ENCODE measurements at places on chromosomes 13 and 19.
A peak's percentile ranks its signal among the peaks of the same experiment; 100 is the strongest.

DNA sequence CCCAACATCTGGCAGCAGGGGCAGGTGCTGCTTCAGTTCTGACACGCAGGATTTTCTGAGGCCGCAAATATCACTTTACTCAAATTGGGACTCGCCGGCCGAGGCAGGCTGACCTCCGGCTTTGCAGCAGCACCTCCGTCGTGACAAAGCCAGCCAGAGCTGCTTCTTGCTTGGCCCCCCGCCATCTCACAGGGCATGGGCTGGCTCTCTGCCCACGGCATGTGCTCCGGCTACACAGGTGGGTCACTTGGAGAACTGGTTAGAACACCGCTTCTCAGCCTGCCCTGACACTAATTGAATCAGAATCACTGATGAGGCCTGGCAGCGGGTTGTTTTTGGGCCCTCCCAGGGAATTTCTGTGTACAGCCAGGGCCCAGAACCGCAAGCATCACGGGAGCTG is 112.3 kb downstream of the SLC7A1 start:
- H3K27me3 ChIP-seq, result no peaks in the 10 kb centered on the region
- H3K4me1 ChIP-seq, result no peaks in the 10 kb centered on the region
- no peak for DNase-seq
- no peak overlapping the region for H3K27ac ChIP-seq
- H3K36me3 ChIP-seq, result no peaks in the 10 kb centered on the region
- H3K4me3 ChIP-seq, result no peak overlapping the region

DNA sequence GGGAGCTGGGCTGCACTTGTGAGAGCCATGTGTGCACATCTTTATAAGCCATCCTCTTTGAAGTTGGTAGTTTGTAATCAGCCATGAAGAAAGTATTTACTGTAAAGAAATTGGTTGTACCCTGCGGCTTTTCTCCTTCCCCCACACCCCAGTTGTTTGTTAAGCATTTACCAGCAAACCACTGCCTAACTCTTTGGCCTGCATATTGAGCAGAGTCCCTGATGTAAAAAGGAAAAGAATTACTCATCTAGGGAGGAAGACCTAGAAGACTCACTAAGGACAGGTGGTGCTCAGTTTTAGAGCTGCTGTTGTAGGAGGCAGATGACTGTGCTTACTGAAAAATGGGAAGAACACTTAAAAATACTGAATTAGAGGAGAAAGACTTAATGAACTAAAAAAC is 245.3 kb downstream of the PCCA start:
- DNase-seq, result no peak
- H3K36me3 ChIP-seq, result peaks cover 2% of the 10 kb centered on the region
- no peak overlapping the region for H3K27ac ChIP-seq

DNA sequence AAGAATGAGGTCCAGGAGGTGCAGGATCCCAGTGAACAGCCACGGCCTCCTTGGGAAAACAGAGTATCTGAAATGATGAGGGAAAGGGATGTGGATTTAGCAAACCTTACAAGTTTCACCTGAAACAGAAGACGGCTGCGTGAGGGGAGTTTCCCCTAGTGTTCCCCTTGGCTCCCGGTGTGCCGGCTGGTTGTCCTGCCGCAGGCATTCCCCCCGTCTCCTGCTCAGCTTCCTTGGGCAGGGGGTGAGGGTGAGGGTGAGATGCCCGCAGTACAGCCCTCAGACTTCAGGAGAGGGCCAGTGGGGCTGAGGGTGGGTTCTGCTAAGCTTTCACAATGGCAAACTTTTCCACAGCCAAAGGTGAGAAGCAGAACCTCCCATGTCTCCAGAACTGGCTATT is 201.1 kb upstream of the SOX1 start:
- no peak overlapping the region for H3K4me3 ChIP-seq
- H3K36me3 ChIP-seq, result no peaks in the 10 kb centered on the region
- H3K27me3 ChIP-seq, result no peaks in the 10 kb centered on the region
- H3K4me1 ChIP-seq, result no peaks in the 10 kb centered on the region

GRCh38 chr13:103694033-103694432 is 627.8 kb upstream of the SLC10A2 start:
- peak; percentile 62 for DNase-seq
- H3K36me3 ChIP-seq, result no peaks in the 10 kb centered on the region
- H3K27ac ChIP-seq, result no peak overlapping the region

GRCh38 chr13:53060840-53061490 is 32.4 kb downstream of the OLFM4 start:
- no peaks in the 10 kb centered on the region for H3K4me1 ChIP-seq
- H3K4me3 ChIP-seq, result no peak overlapping the region
- no peak for DNase-seq
- H3K36me3 ChIP-seq, result no peaks in the 10 kb centered on the region

DNA sequence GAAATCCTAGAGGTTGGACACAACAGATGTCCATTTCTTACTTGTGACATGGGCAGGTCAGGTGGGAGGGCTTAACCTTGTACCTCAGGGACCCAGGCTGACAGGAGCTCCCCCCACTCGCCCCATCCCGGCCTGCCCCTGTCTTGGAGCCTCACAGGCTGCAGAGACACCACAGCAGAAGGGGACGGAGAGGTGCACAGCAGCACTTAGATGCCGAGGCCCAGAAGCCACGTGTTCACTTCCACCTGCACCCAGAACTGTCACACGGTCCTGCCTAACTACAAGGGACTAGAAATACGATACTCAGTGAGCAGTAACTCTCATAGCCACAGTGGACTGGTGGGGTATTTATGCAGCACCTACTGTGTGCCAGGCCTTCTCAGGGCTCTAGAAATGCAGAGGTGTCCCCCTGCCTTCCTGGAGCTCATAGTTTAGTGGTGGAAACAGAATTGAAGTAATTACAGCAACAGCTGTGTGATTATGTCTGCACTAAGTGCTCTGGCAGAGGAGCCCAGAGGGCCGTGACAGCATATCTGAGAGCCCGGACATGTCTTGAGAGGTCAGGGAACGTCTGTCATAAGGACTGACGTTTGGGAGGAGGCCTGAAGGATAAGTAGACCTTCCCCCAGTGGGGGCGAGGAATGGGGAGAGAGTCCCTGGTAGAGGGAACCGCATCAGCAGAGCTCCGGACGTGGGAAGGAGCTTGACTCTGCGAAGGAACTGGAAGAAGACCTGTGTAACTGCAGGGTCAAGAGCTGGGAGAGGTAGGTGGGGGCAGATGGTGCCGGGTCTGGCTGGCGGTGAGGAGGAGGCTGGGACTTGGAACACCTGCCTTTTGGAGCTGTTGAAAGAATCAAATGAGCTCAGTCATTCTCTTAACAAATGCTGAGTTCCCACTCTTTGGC is 130.0 kb downstream of the SIPA1L3 start:
- H3K27ac ChIP-seq, result no peak overlapping the region
- no peak overlapping the region for H3K4me3 ChIP-seq
- no peaks in the 10 kb centered on the region for H3K36me3 ChIP-seq
- peaks cover 38% of the 10 kb centered on the region for H3K4me1 ChIP-seq
- no peak for DNase-seq

- H3K4me1 ChIP-seq, result peaks cover 8% of the 10 kb centered on the region
- DNase-seq, result no peak
- H3K4me3 ChIP-seq, result no peak overlapping the region
- H3K27ac ChIP-seq, result no peak overlapping the region
Observed at GRCh38 chr19:12642506-12642905, 24.0 kb downstream of the MAN2B1 start.

DNA sequence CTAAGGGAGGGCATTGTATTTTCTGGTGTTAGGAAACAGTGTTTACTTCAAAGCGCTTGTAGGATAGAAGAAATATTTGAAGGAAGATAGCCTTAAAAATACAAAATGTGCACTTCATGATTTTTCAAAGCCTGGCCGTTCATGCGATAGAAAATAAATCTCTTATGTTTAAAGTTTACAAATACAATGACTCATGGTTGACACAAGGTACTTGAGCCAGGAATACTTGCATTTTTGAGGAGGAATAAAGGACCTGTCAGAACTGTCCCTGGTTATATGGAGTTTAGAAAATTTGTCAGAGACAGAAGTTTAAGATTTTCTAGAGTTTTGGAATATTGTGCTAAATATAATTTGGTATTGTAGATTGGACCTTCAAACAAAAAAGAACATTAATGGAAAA is 1223.2 kb upstream of the SLC10A2 start:
- no peak overlapping the region for H3K4me3 ChIP-seq
- H3K27me3 ChIP-seq, result no peaks in the 10 kb centered on the region
- no peak for DNase-seq
- H3K27ac ChIP-seq, result no peak overlapping the region
- no peaks in the 10 kb centered on the region for H3K36me3 ChIP-seq
- no peaks in the 10 kb centered on the region for H3K4me1 ChIP-seq

GRCh38 chr13:32707471-32707870 is 121.2 kb downstream of the PDS5B start:
- H3K27ac ChIP-seq, result peak overlapping the region; percentile 66
- H3K4me1 ChIP-seq, result peaks cover 4% of the 10 kb centered on the region
- peak; percentile 80 for DNase-seq
- H3K4me3 ChIP-seq, result no peak overlapping the region

DNA sequence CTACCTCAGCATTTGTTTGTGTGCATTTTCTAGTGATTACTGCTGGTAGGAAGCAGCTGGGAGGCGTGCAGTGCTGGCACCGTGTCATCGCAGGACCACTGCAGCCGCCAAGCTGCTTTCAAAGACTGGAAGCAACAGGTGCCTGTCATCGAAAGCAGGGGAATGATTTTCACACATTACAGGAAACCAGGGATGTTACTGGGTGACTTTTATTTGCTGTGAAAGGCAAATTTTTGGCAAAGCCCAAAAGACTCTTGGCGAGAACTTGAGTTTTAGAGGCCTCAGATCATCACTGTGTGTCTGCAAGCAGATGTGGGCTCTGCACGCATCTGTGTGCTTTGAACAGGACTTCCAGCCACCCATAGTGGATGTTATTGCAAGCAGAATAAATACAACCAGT is 176.4 kb downstream of the FLT1 start:
- H3K27me3 ChIP-seq, result no peaks in the 10 kb centered on the region
- peaks cover 23% of the 10 kb centered on the region for H3K4me1 ChIP-seq
- no peaks in the 10 kb centered on the region for H3K36me3 ChIP-seq
- H3K27ac ChIP-seq, result no peak overlapping the region

- H3K36me3 ChIP-seq, result peaks cover 1% of the 10 kb centered on the region
- H3K4me3 ChIP-seq, result peak overlapping the region; percentile 72
- DNase-seq, result peak; percentile 91
Observed at GRCh38 chr13:41004875-41005693, 14.0 kb downstream of the ELF1 start.

- no peaks in the 10 kb centered on the region for H3K27me3 ChIP-seq
- no peak overlapping the region for H3K4me3 ChIP-seq
- no peaks in the 10 kb centered on the region for H3K4me1 ChIP-seq
- no peaks in the 10 kb centered on the region for H3K36me3 ChIP-seq
Observed at GRCh38 chr13:101291206-101291605, 125.1 kb downstream of the NALCN start.

GRCh38 chr13:102395174-102395573 is 6.7 kb downstream of the FGF14 start:
- peak overlapping the region; percentile 76 for H3K4me3 ChIP-seq
- H3K27ac ChIP-seq, result no peak overlapping the region
- peaks cover 4% of the 10 kb centered on the region for H3K27me3 ChIP-seq
- peaks cover 15% of the 10 kb centered on the region for H3K4me1 ChIP-seq

GRCh38 chr13:19713186-19713965 is 69.4 kb downstream of the PSPC1 start:
- peak; percentile 48 for DNase-seq
- H3K27ac ChIP-seq, result no peak overlapping the region
- H3K27me3 ChIP-seq, result no peaks in the 10 kb centered on the region

DNA sequence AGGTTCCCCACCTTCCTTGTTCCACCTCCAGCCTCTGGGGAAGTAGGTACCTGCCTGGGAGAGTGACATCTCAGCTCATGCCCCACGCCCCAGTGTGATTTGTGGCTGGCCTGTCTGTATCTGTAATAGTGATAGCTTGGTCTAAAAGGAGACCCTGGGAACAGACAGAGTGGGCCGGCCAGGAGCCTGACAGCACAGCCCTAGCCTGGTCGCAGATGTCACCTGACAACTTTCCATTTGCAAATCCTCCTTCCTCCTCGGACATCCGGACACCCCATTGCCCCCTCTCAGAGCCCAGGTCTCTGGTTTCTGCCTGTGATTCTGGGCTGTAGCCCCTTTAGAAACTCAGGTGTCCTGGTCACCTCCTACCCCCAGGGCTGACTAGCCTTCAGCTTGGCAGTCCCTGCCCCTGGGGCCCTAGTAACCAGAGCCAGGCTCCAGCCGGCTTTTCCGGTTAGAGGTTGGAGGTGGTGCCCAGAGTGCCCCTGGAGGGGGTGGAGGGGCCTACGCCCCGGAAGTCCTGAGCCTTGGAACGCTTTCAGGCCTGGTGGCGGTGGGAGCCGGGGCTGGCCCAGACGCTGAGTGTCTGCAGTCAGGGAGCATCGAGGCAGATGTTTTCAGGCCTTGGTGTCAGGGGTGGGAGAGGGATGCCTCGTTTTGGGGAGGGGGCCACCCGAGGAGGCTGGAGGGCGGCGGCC is 6.5 kb downstream of the LRRC8E start:
- H3K27me3 ChIP-seq, result no peaks in the 10 kb centered on the region
- DNase-seq, result no peak
- H3K27ac ChIP-seq, result no peak overlapping the region
- no peaks in the 10 kb centered on the region for H3K36me3 ChIP-seq
- no peaks in the 10 kb centered on the region for H3K4me1 ChIP-seq

DNA sequence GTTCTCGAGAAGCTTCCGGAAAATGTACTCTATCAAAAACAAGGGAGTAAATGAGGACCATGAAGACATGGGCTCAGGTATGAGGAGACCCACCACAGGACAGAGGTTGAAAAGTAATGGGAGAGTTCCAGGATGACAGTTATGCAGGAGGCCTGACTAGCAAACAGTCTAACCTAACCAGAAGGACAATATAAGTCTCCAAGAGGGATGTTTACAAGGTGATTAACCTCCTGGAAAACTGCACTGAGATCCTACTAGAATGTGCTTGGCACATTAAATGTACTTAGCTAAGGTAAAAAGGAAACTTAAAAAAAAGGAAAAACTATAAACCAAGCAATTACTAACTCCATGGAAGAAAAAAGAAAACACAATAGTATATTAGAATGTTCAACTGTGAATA is 258.3 kb downstream of the KLF5 start:
- DNase-seq, result no peak
- no peak overlapping the region for H3K4me3 ChIP-seq
- H3K27me3 ChIP-seq, result no peaks in the 10 kb centered on the region
- H3K36me3 ChIP-seq, result no peaks in the 10 kb centered on the region
- H3K27ac ChIP-seq, result no peak overlapping the region
- no peaks in the 10 kb centered on the region for H3K4me1 ChIP-seq

DNA sequence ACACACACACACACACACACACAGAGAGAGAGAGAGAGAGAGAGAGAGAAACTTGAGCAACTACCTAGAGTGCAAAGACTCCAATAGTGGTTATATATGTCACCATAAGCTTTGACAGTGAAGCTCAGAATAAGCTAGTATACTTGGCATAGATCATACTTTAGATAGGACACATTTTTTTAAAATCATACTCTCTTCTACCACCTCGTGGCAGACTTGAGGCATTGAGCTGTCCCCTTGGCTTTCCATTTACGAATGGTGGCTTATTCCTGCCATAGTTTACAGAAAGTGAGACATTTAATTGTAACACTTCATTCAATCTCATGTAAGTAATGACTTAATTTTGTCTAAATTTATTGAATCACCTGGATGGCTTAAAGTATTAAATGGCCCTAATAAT is 108.2 kb downstream of the EDNRB start:
- no peaks in the 10 kb centered on the region for H3K36me3 ChIP-seq
- peaks cover 8% of the 10 kb centered on the region for H3K4me1 ChIP-seq
- peak; percentile 48 for DNase-seq
- H3K4me3 ChIP-seq, result no peak overlapping the region
- H3K27me3 ChIP-seq, result no peaks in the 10 kb centered on the region
- H3K27ac ChIP-seq, result no peak overlapping the region

- H3K27me3 ChIP-seq, result no peaks in the 10 kb centered on the region
- DNase-seq, result no peak
- H3K27ac ChIP-seq, result no peak overlapping the region
- H3K4me1 ChIP-seq, result peaks cover 9% of the 10 kb centered on the region
Observed at GRCh38 chr19:47719047-47719859, 6.0 kb downstream of the EHD2 start.

GRCh38 chr13:63345835-63346234 is 1930.2 kb upstream of the PCDH20 start:
- H3K4me1 ChIP-seq, result no peaks in the 10 kb centered on the region
- DNase-seq, result no peak
- H3K27ac ChIP-seq, result no peak overlapping the region

All from common myeloid progenitor, CD34-positive (primary cell).